ENCODE measurements at places on chromosomes 16 and 17. TPM values are rescaled to one million over a fixed set of nuclear protein-coding genes. Genes with fewer than 3 reads are reported as not detected.

MPHOSPH6 gene
- 32.7 TPM for total RNA-seq

KIF2B gene
- total RNA-seq: not detected

PRSS33 gene
- not detected for total RNA-seq

RPGRIP1L gene
- 13.2 TPM for total RNA-seq

TBC1D3 gene
- total RNA-seq: 2.3 TPM

OR1G1 gene
- total RNA-seq: not detected

DUSP3 gene
- 32.9 TPM for total RNA-seq

GNAO1 gene
- total RNA-seq: not detected

LRRC37A3 gene
- total RNA-seq: 2.1 TPM

ENPP7 gene
- not detected for total RNA-seq

TEKT3 gene
- not detected for total RNA-seq

SMIM22 gene
- not detected for total RNA-seq

PLCD3 gene
- total RNA-seq: 33.5 TPM

LRRC46 gene
- total RNA-seq: not detected

VPS35 gene
- total RNA-seq: 74.9 TPM

CSNK2A2 gene
- 21.8 TPM for total RNA-seq

Measured in cardiac atrium fibroblast (primary cell).